ENCODE measurements at places on chromosomes 6 and 20.

- DNase-seq = no peak
These were observed 24.9 kb upstream of the PHACTR2 start for GRCh38 chr6:143652841-143653331.

DNA sequence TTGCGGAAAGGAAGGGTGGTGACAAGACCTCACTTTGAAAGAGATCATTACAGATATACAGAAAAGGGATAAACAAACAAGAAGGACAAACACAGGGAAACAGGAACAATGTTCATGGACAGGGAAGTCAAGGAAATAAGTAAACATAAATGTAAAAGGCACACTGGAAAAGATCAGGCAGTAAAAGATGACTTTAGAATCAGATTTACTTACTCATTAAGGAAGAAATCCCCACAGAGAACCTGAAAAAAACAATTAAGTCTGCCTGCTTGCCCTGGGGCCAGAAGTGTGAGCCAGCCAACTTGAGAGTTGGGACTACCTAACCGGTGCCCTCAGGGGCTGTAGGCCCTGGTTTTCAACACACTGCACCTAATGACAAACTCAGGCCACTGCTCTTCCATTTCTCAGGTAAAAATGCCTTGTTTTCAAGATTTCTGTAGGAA, 1.7 kb downstream of the APMAP start:
- no peak for DNase-seq

GRCh38 chr6:4894049-4894448, 109.8 kb downstream of the RPP40 start:
- DNase-seq = no peak

DNA sequence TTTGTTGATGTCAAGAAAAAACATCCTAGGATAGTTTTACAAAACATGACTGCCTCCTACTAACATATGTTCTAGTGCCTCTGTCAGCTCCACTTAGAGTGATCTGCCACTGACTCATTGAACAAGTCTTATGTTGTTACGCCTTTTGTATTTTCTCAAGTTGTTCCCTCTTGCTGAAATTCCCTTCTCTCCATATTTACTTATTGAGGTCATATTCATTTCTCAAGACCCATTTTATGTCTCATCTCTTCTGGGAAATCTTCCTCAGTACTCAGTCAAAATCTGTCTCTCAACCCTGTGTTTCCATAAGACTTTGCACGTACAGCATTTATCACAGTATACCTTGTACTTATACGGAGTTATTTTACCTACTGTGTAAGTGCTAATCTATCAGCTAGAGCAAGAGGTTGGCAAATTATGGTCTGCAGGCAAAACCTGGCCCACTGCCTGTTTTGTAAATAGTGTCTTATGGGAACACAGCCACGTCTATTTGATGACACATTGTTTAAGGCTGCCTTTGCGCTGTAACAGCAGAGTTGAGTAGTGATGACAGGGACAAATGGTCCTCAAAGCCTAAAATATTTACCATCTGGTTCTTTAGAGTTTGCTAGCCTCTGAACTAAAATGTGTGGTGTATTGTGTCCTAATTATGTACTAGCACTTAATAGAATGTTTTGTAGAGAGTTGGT, 83.4 kb downstream of the ADGRB3 start:
- DNase-seq = no peak
